Posterior cingulate gyrus (tissue), 11 donors: ENCODE measurements at places on chromosomes 6 and 20.
A peak's percentile ranks its signal among the peaks of the same experiment; 100 is the strongest.

- DNase-seq = no peak
These were observed 25.2 kb upstream of the FYN start for GRCh38 chr6:111898452-111898851.

GRCh38 chr20:52993076-52993475, 20.9 kb downstream of the TSHZ2 start:
- no peak for DNase-seq

GRCh38 chr6:156864557-156864956, 87.4 kb downstream of the ARID1B start:
- DNase-seq = no peak

GRCh38 chr6:11796829-11797228, 18.2 kb upstream of the ADTRP start:
- DNase-seq = no peak

DNA sequence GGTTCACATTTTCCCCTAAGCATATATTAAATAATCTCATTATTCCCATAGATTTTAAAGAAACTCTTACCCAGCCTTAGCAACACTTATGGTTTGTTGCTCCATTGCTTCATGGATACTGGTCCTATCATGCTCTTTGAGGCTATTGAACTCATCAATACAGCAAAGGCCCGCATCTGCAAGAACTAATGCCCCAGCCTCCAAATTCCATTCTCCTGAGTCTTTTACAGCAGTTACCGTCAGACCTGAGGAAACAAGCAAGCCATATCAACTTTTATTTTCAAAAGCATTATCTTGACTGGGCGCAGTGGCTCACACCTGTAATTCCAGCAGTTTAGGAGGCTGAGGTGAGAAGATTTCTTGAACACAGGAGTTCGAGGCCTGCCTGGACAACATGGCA, 37.7 kb upstream of the ASF1A start:
- no peak for DNase-seq

DNA sequence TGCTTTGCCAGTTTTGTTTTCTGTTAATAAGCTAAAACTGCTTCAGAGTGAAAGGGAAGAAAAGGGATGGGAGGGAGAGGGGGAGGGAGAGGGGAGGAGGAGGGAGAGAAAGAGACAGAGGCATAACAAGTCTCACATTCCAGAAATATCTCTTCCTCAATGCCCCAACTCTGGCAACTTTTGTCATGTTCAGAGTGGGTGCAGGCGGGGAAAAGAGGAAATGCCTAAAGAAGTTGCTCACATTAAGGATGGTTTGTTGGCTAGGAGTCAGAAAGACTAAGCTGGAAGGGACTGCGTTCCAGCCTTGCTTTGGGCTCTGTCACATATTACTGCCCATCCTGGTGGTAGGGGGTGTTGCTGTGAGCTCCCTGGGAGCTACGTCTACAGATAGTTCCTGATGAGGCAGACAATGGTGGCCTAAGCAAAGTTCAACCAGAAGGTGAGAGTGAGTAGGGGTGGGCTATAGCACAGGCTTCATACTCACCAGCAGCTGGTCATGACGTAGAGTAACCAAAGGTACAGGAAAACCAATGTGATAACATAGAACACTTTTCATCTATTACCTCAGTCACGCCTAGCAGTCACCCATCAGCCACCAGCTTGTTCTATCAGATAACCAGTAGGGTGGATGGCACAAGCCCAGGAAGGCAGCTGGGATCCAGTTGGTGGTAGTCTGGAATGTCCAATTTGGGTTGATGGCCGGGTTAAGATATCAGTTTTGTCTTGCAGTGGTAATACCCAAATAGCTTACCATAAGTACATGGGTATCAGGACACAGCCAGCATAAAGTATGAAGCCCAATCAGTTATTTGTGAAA, 2.1 kb downstream of the TSPYL4 start:
- no peak for DNase-seq

GRCh38 chr6:111767752-111768430, 105.4 kb downstream of the FYN start:
- DNase-seq = no peak

GRCh38 chr6:33297406-33297955, 1.3 kb downstream of the RGL2 start:
- DNase-seq = no peak

DNA sequence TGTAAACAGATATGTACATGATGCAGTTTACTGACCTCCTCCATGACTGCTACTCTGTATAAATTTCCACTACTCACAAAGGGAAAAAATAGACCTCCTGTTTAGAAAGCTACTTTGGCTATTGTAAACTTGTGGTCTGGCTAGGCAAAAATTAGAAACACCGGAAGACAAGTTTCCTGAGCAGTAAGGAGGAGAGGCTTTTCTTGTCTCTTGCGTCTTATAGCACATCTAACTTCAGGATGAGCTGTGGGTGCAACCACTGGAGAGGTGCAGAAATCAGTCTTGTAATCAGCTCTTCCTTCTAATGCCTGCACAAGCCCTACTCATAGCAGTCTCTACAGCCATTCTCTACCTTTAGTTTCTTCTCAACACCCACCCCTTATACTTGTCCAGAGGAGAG, 296.5 kb upstream of the SLC35B3 start:
- no peak for DNase-seq

- no peak for DNase-seq
These were observed 36.8 kb downstream of the TSPYL4 start for GRCh38 chr6:116217069-116217468.

DNA sequence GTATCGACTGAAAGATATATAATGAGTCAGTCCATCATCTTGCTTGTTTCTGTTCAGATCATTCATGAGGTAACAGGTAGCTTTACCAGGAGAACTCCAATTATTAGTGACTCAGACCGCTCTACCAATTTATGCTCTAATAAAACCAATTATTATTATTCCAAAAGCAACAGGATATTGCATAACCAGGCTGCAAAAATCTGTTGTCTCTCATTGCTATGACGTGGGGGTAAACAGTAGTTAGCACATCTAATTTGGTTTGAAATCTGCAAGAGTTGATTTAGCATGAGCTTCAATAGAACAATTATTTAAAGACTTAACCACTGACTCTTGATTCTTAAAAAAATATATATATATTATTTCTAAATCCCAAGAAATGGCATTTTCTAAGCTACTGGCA, 90.9 kb upstream of the MAP7 start:
- DNase-seq = no peak

DNA sequence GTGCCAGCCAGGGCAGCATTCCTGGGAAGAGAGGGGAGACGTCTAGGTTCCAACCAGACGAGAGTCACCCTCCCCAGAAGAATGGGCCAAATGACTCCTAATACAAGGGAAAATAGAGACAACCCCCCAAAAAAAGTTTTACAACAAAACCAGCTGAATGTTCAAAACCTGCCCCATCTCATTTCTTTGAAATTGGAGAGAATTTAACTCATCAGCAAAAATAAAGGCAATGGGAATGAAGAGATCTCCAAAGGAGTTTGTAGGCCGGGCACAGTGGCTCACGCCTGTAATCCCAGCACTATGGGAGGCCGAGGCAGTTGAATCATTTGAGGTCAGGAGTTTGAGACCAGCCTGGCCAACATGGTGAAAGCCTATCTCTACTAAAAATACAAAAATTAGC, 9.7 kb upstream of the EMILIN3 start:
- no peak for DNase-seq

DNA sequence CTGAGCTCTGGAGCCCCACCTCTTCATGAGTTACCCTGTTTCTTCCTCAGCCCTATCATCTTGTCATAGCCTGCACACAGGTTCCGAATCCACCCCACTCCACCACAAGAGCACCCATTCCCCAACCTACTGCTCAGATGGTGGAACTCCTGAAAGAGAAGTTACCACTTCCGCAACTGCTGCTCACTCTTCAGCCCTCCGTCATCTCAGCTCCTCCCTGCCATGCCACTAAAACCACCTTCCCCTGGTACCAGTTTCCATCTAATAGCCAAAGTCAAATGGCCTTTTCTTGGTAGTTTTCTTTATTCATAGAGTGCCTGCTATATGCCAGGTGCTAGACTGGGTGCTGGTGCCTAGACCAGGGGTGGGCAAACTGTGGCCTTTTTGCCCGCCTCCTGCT, 3.9 kb downstream of the RAB22A start:
- no peak for DNase-seq

GRCh38 chr6:75283907-75284631, 523 bp downstream of the TMEM30A start:
- DNase-seq = no peak

- DNase-seq = no peak
These were observed 295.4 kb downstream of the FOXA2 start for GRCh38 chr20:22288957-22289356.

GRCh38 chr6:101705866-101706265, 312.4 kb downstream of the GRIK2 start:
- DNase-seq = no peak

GRCh38 chr20:47204008-47204849, 152.3 kb downstream of the ZMYND8 start:
- DNase-seq = no peak

- no peak for DNase-seq
These were observed 60.4 kb upstream of the TFB1M start for GRCh38 chr6:155374681-155375080.

- DNase-seq = peak; percentile 43
These were observed 2.5 kb upstream of the BNIP5 start for GRCh38 chr6:36339146-36339545.

- DNase-seq = no peak
These were observed 41.2 kb downstream of the CDC5L start for GRCh38 chr6:44428682-44429081.

DNA sequence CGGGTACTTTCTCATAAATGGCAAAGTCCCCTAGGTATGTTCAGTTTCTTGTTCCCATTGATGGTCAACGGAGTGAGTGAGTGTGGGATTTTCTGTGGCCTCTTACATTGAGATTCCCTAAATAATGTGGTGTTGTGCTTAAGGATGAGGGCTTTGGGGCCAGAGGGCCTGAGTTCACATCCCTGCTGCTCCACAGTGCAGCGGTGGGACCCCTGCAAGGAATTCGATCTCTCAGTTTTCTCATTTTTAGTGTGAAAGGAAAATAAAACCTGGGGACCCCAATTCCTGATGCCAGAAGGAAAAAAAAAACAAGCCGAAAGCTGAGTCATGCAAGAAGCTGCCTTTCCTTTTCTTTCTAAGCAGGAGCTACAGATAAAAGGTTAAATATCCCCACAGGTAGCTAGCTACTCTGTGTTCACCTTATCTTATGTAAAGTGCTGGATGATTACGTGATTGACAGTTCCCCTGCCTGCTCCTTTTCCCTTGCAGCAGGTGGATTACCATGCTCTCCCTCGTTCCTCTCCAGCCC, 120.2 kb upstream of the CLDN20 start:
- DNase-seq = no peak

GRCh38 chr6:107644513-107644912, 154.6 kb downstream of the SOBP start:
- DNase-seq = no peak

GRCh38 chr6:34919651-34920050, 30.6 kb downstream of the ANKS1A start:
- no peak for DNase-seq

GRCh38 chr6:147603392-147604081, 95.0 kb downstream of the SAMD5 start:
- DNase-seq = no peak

GRCh38 chr6:53067849-53068361, 2.7 kb downstream of the FBXO9 start:
- no peak for DNase-seq

- DNase-seq = no peak
These were observed 1047.9 kb upstream of the MAP3K7 start for GRCh38 chr6:91634791-91635190.

GRCh38 chr6:20936949-20937348, 402.7 kb downstream of the CDKAL1 start:
- no peak for DNase-seq

DNA sequence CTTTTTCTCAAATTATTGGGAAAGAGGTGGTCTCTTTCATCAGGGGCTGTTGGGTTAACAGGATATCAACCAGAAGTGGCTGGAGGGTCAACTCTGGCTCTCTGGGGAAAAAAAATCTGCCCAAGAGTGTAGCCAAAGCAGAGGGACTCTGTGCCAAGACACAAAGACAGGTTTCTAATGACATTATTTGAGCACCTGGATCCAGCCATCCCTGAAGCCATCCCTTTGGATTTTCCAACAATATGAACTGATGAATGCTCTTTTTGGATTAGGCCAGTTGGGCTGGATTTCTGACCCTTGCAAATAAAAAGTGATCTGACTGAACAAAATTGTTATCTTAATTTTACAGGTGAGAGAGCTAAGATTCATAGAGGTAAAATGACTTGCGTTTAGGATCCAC, 88.7 kb downstream of the KCNB1 start:
- no peak for DNase-seq

DNA sequence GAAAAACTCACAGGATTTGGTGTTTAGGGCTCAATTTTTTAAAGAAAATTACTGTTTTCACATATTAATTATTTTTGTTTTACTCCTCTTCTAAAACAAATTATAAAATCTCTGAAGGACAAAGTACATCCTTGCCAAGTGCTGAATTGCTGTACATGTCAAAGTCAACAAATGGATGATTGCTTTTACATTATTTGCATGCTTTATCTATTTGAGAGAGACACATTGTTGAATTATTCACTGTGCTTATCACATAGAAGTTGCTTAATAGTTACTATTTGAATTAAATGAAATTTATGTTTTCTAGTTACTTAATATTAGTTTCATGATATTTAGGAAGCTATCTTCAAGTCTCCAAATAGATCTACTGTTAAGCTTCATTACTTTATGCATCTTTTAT, 318.6 kb upstream of the PTCHD4 start:
- DNase-seq = no peak

GRCh38 chr20:36601540-36601939, 4.0 kb upstream of the RAB5IF start:
- DNase-seq = no peak
